T1000 (cell line): ENCODE measurements at places on chromosomes 16 and 17.

DNA sequence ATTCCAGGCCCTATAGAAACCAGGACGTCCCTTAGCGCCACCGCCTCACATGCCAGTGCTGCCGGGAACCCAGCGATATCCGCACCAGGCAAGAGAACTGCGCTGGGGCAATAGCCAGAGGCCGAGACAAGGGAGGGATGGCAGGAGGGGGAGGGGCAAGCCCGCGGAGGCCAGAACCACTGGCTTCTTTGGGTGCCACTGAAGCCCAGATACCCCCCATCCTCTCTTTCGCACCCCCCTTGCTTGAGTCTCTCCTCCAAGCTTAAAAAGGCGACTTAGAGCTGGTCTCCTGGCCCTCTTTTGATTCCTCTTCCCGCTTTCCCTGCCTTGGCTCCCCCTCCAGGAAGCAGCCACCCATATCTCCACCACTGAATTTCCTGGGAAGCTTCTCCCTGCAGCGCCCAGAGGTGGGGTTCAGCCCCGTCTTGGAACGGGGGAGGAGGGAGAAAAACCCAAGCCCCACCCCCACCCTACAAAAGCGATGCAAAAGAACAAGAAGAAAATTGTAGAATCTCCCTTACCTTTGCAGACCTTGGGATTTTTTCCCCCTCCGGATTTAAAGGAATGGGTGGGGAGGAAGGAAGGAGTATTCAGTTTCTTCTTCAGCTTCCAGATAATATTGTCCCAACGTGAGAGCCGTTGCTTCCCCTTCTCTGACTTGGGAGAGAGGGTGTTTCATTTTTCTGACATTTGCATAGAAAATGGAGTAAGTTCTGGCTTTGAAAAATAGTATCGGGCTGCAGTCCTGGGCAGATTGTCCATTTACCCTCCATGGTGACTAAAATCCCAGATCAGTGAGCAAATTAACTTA is 622 bp downstream of the HOXB6 start:
- peak; percentile 43 for DNase-seq

- DNase-seq: no peak
Observed at GRCh38 chr16:20624882-20625807, 49.0 kb upstream of the ACSM2B start.

- no peak for DNase-seq
Observed at GRCh38 chr17:50394711-50395110, 2.6 kb downstream of the LRRC59 start.

DNA sequence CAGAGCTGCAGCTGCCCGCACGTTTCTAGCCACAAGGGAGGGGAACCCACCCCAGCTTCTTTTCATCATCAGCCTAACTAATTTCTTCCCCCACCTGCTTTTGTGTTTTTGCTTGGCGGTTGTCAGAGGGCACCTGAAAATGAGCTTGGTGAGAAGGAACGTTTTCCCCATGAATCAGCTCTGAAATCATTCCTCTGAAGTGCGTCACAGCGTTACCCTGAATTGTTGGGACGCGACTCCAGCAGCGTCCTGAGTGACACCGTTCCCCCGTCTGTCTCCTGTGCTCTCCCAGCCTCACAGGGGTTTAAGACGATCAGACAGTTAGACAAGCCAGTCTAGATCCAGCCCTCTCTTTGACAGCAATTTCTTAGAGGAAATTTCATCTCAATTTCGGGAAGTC is 722.9 kb upstream of the EEF2KMT start:
- no peak for DNase-seq
